ENCODE measurements at places on chromosomes 2 and 18.

GRCh38 chr2:79180092-79180491 is 20.5 kb upstream of the REG3A start:
- peak; percentile 46 for DNase-seq

DNA sequence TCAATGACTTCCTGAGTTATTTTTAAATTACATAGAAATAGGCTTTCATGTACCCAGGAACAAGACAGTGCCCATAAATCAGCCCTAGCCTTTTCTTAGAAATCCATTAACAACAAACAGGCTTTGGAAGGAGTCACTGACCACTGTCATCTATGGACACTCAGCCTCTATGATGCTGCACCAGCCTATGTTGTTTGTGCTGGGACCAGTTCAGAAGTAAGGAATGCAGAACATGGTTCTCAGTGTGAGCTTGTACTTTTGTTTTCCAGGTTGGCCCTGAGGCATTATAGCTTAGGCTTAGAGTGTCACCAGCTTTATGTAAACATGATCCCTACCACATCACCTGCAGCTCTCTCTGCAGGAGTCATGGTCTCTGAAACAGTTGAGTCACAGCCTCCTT is 335.7 kb upstream of the CDH7 start:
- no peak for DNase-seq

DNA sequence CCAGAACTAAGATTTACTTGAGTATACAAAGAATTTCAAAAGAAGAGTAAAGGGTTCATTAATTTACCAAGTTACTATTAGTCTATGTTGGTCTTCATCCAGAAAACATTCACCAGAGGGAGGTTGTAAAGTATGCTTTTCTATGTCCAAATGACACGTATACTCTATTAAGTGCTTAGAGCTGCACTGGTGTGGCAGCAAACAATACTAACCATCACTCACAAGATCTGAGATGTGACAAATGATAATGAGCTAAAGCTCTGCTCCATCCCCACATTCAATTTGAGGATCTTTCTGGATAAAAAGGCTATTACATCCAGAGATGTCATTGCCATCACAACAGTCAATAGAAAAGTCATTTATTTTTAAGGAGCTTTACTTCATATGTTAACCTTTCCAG is 926.5 kb upstream of the KLHL29 start:
- no peak for DNase-seq

DNA sequence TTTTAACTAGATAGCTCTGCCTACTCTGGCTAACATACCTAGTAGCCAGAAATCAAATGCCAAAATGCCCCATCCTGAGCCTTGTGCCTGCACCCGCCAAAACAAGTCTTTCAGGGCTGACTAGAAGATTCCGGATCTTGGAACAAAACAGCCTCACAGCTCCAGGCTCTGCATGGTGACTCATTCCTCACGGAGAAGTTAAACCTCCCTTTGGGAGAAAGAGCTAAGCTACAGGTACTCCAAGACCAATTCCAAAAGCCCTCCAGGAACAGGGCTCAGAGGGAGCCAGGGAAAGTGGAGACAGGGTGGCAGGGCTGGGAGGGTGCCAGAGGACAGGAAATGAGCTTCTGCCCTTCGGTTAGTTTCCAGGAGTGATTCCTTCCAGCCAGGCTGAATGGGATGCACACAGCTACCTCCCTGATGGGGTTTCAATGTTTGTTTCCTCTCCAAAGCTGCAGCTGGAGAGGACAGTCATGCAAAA is 295.6 kb downstream of the TNS1 start:
- DNase-seq, result no peak

DNA sequence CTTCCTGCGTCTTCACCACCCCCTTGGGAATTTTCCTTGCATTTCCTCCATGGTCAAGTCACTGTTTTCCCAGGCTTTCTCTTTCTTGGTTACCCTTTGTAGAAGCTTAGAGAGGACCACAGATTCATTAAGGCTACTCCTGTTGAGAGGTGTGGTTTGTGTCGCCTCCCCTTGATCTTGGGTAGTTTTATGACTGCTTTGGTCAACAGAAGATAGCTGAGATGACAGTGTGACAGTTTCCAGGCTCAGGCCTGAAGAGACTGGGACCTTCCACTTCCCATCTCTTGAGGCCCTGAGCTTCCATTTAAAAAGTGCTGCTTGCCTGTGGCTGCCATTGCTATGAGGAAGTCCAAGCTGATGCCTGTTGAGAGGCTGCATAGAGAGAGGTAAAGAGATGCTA is 5.4 kb downstream of the ACOXL start:
- DNase-seq, result no peak

DNA sequence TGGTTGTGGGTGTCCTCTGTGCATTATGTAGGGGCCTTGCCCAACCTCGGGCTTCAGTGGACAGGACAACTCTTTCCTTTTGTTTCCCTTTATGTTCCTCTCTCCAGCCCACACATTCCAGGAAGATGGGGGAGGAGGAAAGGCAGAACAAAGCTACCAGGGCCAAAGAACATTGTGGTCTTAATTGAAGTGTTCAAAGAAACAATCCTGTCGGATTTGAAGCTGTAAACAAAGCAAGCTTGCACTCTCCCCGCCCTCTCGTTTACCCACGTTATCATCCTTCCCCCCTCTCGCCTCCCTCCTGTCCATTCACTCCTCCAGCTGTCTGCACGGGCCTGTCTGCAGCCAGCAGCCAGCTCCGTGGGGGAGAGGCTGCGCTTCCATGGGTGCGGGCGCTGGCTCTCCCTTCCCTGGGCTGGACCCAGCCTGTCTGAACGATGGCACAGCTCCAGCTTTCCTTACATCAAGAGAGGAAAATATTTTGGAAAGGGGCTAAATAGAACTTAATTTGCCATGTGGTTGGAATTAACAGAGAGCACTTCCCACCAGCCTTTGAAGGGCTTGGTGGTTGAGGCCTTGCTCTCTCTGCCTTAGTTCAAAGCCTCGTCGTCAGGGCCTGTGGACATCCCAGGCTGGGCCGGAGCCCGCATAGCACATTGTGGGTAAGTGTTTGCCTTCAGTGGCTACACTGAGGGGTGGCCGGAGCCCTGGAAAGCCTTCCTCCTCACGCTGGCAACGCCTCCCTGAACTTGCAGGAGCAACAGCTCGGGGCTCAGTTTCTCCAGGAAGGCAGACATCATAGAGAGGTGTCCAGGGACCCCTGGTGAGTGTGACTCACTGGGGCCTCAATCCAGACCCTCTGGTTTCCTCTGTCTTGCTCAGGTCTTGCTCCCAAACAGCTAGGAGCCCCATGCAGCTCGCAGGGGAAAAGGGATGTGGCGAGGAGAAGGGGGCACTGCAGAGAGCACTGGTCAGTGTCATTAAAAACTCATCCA is 60.6 kb upstream of the HS6ST1 start:
- DNase-seq, result peak; percentile 84

DNA sequence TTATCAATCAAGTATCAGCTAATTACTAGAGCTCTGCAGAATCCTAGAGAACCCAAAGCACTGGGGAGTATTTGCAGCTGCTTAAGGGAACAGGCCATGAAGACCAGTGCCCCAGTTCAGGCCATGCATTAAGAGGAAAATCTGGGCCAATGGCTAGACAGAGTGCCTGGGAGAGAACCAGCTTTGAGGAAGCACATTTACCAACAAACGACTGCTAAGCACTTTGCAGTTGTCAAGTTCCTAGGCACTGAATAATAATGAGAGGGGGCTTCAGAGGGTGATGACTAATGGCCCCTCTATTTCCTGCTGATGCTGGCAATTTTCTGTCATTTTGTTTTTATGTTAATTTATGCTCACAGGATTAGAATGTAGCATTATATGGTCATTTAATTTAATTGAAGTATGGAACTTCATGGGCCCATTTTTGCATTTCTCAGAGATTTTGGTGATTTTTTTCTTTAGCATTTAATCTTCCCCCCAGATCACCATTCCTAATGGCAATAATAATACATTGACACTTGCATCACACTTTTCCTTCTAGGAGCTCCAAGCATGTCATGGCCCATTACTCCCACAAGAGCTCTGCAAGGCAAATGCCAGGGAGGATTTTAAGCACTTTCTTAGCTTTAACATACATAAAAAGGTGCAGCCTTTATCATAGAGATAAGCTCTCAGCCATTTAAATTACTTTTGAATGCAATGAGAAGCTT is 147.7 kb upstream of the SPATS2L start:
- no peak for DNase-seq

- no peak for DNase-seq
Observed at GRCh38 chr2:31693882-31694281, 113.1 kb upstream of the SRD5A2 start.

DNA sequence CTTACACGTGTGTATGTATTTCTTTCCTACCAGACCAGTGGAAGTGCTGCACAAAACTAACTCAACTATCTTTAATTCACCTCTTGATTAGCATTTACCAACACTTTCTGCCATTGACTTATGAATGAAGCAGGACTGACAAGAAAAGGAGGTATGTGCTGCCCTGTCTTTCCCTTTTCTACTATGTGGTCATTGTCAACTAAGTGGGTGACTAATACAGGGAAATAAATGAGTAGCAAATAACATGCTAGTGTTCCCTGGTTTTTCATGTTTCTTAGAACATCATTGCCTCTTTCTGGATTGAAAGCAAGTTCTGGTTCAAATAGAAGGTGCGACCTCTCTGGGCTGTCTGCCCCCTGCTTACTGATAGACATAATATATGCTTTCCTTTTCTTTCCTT is 58.0 kb downstream of the LINC00305 start:
- no peak for DNase-seq

DNA sequence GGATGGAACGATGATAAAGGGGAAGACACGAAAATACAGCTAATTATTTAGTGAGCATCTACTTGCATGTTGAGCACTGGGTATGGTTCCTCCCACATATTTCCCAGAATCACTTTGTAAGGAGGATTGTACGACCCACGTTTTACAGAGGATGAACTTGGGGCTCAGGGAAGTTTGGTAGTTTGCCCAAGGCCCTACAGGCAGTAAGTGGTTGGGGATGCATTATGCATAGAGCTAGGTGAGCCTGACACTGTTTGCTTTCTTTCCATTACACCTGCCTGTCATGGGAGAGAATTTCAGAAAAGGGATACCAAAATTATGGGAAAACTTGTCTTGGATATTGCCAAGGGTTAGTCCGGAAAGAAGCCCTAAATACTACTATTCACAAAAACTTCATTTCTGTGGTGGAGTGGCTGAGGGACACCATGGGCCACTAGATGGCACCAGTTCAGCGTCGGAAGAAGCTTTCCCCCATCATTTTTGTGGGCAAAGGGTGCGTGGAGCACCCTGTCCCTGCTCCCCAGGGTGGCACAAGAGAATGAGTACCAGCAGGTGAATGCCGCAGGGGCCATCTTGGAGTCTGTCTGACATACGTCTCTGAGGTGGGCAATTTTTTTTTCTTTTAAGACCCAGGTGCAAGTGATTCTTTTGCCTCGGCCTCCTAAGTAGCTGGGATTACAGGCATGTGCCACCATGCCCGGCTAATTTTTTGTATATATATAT is 23.5 kb upstream of the C18orf32 start:
- peak; percentile 44 for DNase-seq

- DNase-seq, result no peak
Observed at GRCh38 chr2:188693771-188694170, 280.4 kb upstream of the COL3A1 start.

DNA sequence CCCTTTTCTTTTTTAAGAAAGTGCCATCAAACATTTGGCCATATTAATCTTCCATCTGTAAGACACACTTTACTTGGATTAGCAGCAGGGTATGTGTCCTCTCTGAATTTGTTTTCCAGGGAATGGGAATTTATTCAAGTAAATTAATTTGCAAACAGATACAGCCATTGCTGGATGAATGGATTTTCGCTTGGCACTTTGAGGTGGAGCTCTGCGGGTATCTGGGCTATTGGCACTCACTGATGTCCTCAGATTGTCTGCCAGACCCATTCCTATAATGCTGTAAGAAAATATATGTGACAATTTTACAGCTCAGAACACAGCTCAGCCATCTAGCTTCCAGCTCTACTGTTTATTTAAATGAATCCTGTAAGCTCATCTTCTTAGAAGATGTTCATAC is 201.2 kb upstream of the CDH20 start:
- DNase-seq, result no peak

GRCh38 chr2:74025971-74026612 is 41.4 kb downstream of the TET3 start:
- DNase-seq, result no peak

- no peak for DNase-seq
Observed at GRCh38 chr18:67428158-67428557, 88.4 kb downstream of the DSEL start.

GRCh38 chr2:216109962-216110614 is 940 bp downstream of the XRCC5 start:
- DNase-seq, result peak; percentile 52

DNA sequence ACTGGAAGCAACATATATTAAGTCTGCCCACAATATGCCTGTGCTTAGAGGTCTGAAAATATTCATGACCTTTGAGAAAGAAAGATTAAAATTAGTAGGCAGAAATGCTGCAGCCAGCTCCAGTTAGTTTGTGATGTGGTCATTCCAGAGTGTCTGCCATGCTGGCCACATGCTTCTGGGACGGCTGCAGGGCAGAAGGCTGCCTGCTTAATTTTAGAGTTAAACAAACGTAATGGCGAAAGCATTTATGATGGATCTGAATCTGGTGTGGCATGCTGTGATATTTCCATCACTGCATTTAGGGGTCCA is 95.4 kb downstream of the FHOD3 start:
- no peak for DNase-seq

- DNase-seq, result no peak
Observed at GRCh38 chr2:160417745-160418397, 75.7 kb downstream of the RBMS1 start.

GRCh38 chr2:136375017-136375901 is 257.3 kb upstream of the CXCR4 start:
- DNase-seq, result no peak

DNA sequence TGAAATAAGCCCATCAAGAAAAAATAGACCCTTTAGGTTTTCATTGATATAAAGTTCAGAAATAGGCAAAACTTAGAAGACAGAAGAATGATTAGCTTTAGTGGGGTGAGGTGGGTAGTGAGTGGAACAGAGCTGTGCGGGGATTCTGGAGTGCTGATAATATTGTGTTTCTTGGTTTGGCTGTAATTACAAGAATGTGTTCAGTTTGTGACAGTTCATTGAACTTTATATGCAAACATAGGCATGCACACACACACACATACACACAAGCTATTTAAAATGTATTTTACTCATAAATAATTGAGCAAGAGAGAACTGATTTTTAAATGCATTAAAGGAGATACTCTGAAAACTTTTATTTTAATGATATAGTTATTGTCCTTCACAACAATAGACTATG is 17.1 kb downstream of the ARHGAP15 start:
- no peak for DNase-seq

DNA sequence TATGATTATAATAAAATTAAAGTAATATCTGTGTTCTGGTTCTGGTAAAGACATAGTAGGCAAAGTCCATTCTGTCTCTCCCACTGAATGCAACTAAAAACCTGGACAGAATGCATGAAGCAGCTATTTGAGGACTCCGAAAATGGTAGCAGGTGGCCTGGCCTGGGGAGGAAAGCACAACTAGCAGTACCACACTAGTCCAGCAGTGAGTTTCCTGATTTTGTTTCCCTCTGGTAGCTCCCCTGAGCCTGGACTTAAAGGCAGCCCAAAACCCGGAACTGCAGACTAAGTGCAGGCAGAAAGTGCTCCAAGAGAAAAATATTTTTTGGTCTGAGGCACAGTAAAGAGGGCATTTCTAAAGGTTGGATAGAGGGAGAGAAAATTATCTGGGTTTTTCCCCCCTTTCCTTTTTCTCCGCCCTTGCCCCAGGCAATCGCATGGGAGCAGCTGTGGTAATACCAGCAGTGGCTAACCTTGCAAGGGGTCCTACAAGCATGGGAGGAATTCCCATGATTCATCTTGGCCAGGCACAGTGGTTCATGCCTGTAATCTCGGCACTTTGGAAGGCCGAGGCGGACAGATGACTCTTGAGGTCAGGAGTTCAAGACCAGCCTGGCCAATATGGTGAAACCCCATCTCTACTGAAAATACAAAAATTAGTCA is 32.3 kb downstream of the ASXL2 start:
- DNase-seq, result no peak

GRCh38 chr2:133193544-133194361 is 374.5 kb downstream of the NCKAP5 start:
- DNase-seq, result no peak
